ENCODE measurements at places on chromosomes 5 and 9. TPM values are rescaled to one million over a fixed set of nuclear protein-coding genes. Genes with fewer than 3 reads are reported as not detected.

GRCh38 chr5:158383486-158383885 is 524.5 kb upstream of the CLINT1 start:
- H3K4me1 ChIP-seq = peaks cover 4% of the 10 kb centered on the region
- H3K4me3 ChIP-seq = no peak overlapping the region
- no peaks in the 10 kb centered on the region for H3K36me3 ChIP-seq

DNA sequence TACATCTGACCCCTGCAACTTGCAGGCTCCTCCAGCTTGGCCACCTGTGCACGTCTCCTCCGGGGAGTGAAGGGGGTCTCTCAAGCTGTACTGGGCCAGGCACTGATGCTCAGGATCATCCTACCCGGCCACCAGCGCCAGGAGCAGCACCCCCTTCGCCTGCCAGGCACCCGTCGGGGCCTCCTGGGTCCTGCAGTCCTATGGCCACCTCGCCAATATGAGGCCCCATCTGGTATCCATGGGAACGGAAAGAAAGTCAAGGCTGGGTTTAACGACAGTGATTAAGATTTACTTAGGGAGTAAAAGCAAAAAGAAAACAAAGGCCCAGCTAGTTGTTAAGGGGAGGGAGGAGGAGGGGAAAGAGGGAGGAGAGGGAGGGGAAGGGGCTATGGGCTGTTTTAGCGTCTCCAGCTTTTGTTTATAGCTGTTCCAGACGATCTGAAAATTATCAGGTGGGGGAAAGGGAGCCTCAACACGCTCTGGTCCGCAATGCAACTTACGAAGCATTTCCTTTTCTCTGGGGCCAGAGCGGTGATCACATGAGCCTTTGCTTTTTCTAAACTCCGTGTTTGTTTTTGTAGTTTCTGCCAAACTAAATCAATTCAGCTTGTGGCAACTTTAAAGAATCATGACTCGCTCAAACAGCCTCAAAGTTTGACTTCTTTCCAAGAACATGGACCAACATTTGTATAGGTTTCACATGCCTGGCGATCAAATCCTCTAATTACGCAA is 132.4 kb downstream of the ROR2 start:
- peak; percentile 48 for DNase-seq
- no peak overlapping the region for H3K4me3 ChIP-seq
- no peaks in the 10 kb centered on the region for H3K36me3 ChIP-seq
- H3K27me3 ChIP-seq = no peaks in the 10 kb centered on the region
- no peak overlapping the region for H3K27ac ChIP-seq
- H3K4me1 ChIP-seq = no peaks in the 10 kb centered on the region

NKD2 gene
- 6.8 TPM for total RNA-seq

FAM153A gene
- total RNA-seq = 1.0 TPM

GRCh38 chr9:102967979-102968378 is 27.2 kb upstream of the CYLC2 start:
- no peak for DNase-seq
- no peak overlapping the region for H3K4me3 ChIP-seq
- no peaks in the 10 kb centered on the region for H3K27me3 ChIP-seq
- no peaks in the 10 kb centered on the region for H3K36me3 ChIP-seq
- H3K4me1 ChIP-seq = no peaks in the 10 kb centered on the region
- H3K27ac ChIP-seq = no peak overlapping the region

DNA sequence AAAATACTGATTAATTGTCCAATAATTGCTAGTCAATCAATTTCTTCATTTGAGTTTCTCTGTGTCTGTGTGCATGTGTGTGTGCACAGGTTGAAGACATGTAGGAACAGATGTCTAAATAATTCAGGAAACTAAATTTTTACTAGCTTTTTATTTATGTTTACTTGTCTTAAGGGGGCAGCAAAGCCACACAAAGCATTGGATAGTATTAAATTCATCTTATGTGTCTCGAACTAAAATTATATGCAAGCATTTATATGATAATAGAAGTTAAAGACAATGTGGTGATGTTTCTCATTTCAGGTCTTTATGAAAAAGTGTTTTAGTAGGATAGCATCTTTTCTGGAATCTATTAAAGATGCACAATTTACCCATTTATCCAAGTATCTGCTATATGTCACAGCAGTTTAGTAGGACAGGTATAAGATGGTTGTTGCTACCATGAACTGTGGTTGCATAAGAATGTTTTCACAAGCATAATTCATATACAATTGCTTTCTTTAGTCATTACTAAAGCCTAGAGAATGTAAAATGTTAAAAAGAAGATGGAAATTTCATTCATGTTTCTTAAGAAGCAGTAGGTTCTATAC is 784.6 kb upstream of the NUDT12 start:
- H3K4me3 ChIP-seq = no peak overlapping the region
- DNase-seq = no peak
- no peaks in the 10 kb centered on the region for H3K4me1 ChIP-seq
- no peaks in the 10 kb centered on the region for H3K36me3 ChIP-seq

RMND5B gene
- 38.8 TPM for total RNA-seq

DNA sequence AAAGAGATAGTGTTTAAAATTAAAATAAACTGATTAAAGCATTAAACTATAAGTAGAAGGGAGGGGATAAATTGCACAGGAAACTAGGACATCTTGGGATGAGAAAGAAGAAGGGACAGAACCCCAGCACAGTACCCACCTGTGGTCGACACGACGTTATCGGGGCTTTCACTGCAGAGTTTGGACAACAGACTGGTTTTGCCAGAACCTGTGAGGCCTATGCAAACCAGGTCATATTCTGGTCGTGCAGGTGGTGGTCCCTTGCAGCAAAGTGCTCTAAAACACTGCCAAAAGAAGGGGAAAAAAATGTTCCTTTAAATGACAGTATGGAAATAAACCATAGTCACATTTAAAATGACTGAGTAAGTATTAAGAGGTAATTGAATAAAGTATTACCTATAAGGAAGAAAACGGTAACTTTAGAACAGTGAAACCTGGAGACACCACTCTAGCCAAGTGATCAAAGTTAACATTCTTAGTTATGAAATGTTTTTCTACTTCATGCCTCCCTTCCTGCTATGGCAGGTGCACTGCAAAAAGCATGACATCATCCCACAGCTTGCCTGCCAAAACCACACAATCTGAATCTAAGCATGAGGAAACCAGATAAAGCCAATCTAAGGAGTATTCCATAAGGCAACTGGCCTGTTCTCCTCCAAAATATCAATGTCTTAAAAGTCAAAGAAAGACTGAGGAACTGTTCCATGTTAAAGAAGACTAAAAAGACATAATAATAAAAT is 138.6 kb downstream of the ARL15 start:
- no peaks in the 10 kb centered on the region for H3K4me1 ChIP-seq
- H3K27me3 ChIP-seq = no peaks in the 10 kb centered on the region
- no peaks in the 10 kb centered on the region for H3K36me3 ChIP-seq

DNA sequence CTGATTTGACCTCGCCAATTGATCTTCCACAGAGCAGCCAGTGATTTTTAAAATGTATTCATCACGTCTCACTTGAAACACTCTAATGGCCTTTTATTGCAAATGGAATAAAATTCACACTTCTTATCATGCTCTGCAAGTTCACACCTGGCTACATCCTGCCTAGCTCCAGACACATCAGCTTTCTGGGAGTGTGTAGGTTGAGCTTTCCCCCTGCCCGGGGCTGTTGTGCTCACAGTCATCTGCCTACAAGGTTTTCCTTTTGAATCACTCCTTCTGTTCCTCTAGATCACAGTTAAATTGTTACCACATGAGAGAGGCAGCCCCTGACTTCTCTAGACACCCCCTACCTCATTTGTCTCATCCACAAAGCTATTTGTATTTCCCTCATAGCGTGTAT is 674.5 kb downstream of the PRELID2 start:
- no peaks in the 10 kb centered on the region for H3K4me1 ChIP-seq
- H3K27ac ChIP-seq = no peak overlapping the region
- no peak for DNase-seq

DNA sequence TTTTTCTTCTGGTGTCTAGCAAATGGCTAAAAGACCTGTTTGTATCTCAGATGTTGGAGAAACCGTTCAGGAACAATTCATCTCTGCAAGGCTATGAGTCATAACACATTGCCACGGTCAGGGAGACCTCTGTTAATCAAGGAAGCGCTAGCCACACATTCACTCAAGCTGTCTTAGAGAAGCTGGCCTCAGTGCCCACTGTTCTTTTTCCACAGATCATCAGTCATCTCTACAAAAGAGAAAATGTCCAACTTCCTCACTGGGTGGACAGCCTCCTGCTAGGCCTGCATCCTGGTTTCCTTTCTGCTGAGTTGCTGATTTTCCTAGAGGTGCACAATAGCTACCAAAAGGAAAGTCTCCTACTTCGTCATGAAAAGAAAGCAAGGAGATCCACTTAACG is 360.5 kb downstream of the BNC2 start:
- no peak for DNase-seq
- no peak overlapping the region for H3K27ac ChIP-seq
- no peaks in the 10 kb centered on the region for H3K27me3 ChIP-seq
- no peak overlapping the region for H3K4me3 ChIP-seq
- no peaks in the 10 kb centered on the region for H3K36me3 ChIP-seq
